ENCODE measurements at places on chromosomes 11 and 22. TPM values are rescaled to one million over a fixed set of nuclear protein-coding genes. Genes with fewer than 3 reads are reported as not detected.

OR4D6 gene
- total RNA-seq, result not detected

EIF3D gene
- 214 TPM for total RNA-seq

ZP1 gene
- total RNA-seq, result not detected

FGF3 gene
- not detected for total RNA-seq

PYGM gene
- 1.8 TPM for total RNA-seq

PTPMT1 gene
- total RNA-seq, result 49.7 TPM

OR2AG1 gene
- not detected for total RNA-seq

KCNA4 gene
- not detected for total RNA-seq

RFPL3 gene
- not detected for total RNA-seq

DNA sequence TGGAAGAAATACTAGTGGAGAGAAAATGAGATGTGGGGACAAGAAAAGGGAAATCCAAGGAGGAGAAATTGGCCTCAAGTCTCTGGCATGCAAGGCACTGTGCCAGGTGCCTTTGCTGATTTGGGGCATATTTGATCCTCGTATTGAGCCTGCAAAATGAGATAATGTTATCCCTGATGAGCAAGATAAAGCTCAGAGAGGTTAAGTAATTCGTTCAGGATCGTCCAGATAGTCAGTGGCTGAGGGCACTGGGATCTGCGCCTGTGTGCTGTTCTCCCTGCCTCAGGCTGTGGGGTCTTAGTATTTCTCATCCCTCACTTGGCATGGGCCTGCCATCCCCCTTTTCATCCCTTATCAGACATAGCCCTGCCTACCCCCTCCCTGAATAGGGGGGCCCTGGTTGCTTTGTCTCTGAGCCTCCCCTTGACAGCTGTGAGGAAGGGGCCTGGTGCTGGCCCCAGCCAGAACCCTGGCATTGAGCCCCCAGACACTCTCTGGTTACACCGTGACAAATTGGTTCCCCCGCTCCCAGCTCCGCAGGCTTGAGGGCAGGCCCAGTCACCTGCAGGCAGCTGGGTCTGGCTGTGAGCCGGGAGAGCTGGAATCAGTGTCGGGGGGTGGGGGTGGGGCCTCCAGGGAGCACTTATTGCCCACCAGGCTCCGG, 85.7 kb downstream of the NECTIN1 start:
- no peak for DNase-seq
- H3K27ac ChIP-seq, result no peak overlapping the region
- H3K4me3 ChIP-seq, result no peak overlapping the region
- H3K27me3 ChIP-seq, result peaks cover 14% of the 10 kb centered on the region
- H3K4me1 ChIP-seq, result no peaks in the 10 kb centered on the region
- H3K36me3 ChIP-seq, result no peaks in the 10 kb centered on the region

GRCh38 chr11:115707180-115707905, 203.1 kb upstream of the CADM1 start:
- DNase-seq, result no peak
- no peaks in the 10 kb centered on the region for H3K36me3 ChIP-seq
- H3K4me1 ChIP-seq, result no peaks in the 10 kb centered on the region
- no peak overlapping the region for H3K4me3 ChIP-seq
- H3K27ac ChIP-seq, result no peak overlapping the region

DNA sequence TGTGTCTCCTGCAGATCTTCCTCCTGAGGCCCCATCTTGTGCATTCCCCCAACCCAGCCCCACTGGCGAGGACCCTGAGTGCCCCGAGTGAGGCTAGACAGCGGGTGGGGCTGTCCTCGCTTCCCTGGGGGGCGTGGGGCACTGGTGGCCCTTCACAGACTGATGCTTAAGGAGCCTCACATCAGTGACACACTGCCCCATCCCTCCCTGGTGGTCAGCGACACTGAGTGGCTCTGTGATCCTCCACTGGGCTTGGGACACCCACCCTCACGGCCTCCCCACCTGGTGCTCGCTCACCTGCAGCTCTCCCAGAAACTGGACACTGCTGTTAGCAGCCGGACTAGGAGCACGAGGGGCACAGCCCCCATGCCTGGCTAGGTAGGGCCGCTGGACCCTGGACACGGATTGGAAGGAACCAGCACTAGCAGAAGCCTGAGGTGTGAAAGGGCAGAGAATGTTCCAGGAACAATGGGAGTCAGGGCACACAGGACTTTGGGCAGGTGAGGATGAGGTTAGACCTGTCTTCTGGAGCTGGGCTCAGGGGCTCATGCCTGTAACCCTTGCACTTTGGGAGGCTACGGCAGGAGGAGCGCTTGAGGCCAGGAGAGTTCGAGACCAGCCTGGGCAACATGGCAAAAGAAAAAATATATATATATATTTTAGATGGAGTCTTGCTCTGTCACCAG, 23.2 kb upstream of the TXNRD2 start:
- peaks cover 73% of the 10 kb centered on the region for H3K36me3 ChIP-seq
- peaks cover 57% of the 10 kb centered on the region for H3K4me1 ChIP-seq
- DNase-seq, result no peak
- H3K27ac ChIP-seq, result no peak overlapping the region

DNA sequence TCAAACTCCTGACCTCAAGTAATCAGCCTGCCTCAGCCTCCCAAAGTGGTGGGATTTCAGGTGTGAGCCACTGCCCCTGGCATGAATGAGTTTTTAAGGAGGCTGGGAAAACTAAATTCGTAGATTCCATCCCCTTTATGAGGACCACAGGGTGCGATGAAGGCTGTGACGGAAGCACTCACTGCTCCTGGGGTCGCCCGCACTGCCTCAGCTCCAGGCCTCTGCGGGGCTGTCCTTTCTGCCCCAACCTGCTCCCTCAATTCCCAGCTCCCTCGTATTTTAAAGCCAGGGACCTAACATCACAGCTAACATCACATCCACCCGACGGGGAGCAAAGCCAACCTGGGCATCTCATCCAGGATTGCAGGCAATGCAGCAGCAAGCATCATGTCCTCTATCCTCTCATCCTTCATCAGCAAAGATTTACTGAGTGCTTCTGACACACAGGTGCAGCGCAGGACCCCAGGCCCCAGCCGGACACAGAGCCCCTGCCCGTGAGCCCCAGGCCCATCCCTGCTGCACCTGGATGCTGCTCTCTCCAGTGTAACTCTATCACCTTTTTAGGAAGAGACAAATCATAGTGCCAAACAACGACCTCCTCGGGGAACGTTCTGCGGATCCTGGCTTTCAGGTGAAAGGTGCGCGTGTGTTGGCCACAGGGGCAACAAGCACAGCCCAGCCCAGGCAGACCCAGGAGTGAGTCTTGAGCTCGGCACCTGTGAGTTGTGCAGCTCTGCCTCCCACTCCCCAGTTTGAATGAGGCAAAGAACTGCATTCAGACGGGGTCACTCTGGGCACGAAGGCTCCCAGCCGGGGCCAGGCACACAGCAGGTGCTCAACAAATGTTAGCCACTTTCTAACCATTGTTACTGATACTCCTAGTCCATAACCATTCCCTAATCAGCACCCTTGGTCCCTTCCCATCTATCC, 134.3 kb downstream of the CRYBB2 start:
- no peak overlapping the region for H3K27ac ChIP-seq
- no peaks in the 10 kb centered on the region for H3K4me1 ChIP-seq
- H3K4me3 ChIP-seq, result no peak overlapping the region

DNA sequence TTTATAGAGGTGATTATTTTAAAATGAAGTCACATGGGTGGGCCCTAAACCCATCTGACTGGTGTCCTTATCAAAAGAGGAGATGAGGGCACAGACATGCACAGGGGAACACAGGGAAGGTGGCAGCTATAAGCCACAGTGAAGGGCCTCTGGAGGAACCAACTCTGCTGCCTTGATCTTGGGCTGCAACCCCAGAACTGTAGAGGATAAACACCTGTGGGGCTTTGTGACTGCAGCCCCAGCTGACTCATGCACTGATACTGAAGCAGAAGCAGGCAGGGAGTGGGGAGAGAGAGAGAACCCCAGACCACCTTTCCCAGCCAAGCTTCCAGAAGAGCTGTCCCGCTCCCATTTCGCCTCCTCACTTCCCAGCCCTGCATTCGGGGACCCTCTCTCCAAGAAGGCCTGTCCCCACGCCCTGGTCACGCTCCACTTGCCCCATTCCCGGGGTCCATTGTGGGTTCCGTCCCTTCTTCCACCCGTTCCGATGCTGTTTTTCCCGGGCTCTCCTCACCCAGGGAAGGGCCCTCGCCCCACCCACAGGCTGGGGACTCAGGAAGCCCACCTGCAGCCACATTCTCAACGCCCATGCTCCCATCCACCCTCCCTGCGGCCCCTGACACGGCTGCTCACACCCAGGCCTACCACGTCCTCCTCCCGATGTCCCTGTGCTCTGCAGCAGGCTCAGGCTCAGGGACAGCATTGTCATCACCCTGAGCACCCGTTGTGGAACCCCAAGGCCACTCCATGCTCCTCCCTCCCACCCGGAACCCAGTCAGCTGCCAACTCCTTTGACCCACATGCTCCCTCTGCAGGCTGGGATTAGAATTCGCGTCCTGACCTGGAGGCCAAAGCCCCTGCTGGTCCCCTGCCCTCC, 90.8 kb upstream of the SHANK2 start:
- peak; percentile 76 for DNase-seq
- H3K27me3 ChIP-seq, result peaks cover 64% of the 10 kb centered on the region
- no peak overlapping the region for H3K27ac ChIP-seq
- H3K36me3 ChIP-seq, result no peaks in the 10 kb centered on the region
- H3K4me1 ChIP-seq, result no peaks in the 10 kb centered on the region

- no peak for DNase-seq
- H3K27me3 ChIP-seq, result no peaks in the 10 kb centered on the region
- no peak overlapping the region for H3K27ac ChIP-seq
- no peaks in the 10 kb centered on the region for H3K36me3 ChIP-seq
Observed at GRCh38 chr11:15944460-15944859, 411.9 kb downstream of the SOX6 start.

DNA sequence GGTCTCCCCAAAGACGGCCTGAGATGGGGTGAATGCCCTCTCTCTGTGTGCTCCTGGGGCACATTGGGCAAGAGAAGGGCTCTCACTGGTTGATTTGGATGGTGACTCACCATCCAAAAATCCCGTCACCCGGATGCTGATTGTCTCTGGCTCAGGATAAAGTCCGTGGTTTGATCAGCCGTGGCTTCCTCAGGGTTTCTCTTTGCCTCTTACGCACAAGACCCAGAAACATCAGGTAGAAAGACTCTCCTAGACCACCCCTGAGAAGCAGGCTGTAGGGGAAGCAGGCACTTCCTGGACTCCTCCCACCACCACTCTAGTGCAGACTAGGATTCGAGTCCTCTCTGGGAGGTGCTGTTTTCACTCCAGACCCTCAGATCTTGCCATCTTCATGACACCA, 176.1 kb upstream of the NCAM1 start:
- H3K4me1 ChIP-seq, result peaks cover 22% of the 10 kb centered on the region
- H3K27me3 ChIP-seq, result no peaks in the 10 kb centered on the region

DNA sequence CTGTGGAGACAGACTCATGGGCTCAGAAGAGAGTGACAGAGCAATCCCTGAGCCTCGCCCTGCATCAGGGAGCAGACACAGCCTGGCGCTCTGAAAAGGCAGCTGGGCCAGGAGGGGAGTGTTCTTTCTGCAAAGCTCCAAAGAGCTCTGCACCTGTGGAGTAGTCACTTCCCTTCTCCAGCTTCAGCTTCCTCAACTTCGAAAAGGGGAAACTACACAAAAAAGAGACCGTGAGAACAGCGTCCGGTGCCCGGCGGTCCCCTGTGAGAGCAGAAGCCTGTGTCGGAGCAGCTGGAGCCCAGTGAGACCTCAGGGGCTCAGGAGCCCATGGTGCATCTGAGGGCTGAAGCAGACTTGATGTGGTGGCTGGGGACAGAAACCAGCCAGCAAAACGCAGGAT, 35.1 kb downstream of the TP53I11 start:
- no peak overlapping the region for H3K4me3 ChIP-seq
- H3K4me1 ChIP-seq, result no peaks in the 10 kb centered on the region
- DNase-seq, result no peak
- no peak overlapping the region for H3K27ac ChIP-seq

GRCh38 chr11:114942207-114942606, 263.9 kb downstream of the NXPE2 start:
- no peak overlapping the region for H3K4me3 ChIP-seq
- H3K27me3 ChIP-seq, result no peaks in the 10 kb centered on the region
- H3K4me1 ChIP-seq, result no peaks in the 10 kb centered on the region
- no peaks in the 10 kb centered on the region for H3K36me3 ChIP-seq

GRCh38 chr11:83764643-83765042, 478.5 kb upstream of the CCDC90B start:
- H3K27me3 ChIP-seq, result peaks cover 15% of the 10 kb centered on the region
- H3K4me1 ChIP-seq, result no peaks in the 10 kb centered on the region
- no peak overlapping the region for H3K4me3 ChIP-seq
- no peak for DNase-seq
- no peaks in the 10 kb centered on the region for H3K36me3 ChIP-seq
- H3K27ac ChIP-seq, result no peak overlapping the region

- H3K27ac ChIP-seq, result no peak overlapping the region
- no peak overlapping the region for H3K4me3 ChIP-seq
- no peaks in the 10 kb centered on the region for H3K36me3 ChIP-seq
Observed at GRCh38 chr22:25555586-25555985, 8.9 kb upstream of the GRK3 start.

DNA sequence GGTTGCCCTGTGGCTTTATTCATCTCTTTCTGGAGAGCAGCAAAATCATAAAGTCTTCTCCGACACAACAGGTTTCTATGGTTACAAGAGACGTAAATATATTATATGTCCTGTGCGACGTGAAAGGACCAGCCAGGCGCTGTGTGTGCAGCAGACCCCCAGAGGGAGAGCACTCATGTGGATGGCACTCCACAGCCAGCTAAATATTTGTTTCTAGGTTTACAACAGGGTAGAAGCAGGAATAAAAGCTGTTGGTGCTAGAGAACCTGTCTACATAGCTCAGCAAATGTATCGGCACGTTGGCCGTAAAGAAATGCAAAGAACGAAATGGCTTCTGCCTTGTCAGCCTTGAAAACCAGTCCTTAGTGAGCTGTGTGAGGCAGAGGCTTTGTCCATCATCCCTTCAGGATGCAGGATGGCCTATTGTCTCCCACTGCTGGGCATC, 133.8 kb upstream of the PITPNB start:
- no peak for DNase-seq
- peaks cover 48% of the 10 kb centered on the region for H3K27me3 ChIP-seq
- H3K4me3 ChIP-seq, result no peak overlapping the region

DNA sequence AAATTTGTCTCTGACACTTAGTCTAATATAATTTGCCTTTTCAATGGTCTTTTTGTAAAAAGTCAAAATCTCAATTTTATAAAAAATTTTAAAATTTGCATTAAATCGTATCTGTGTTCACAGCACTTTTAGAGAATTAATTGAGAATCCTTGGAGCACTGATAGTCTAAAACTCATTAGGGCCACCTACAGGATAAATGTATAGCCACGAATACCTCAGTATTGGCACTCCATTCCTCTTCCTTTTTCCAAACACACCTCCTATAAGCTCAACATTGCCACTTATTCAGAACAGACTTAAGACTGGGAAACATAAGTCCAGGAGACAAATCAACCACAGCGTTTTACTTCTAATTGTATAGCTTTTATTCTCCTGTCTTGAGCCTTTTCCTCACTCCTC, 776.0 kb upstream of the ARHGAP42 start:
- H3K27me3 ChIP-seq, result no peaks in the 10 kb centered on the region
- no peak overlapping the region for H3K4me3 ChIP-seq
- H3K36me3 ChIP-seq, result no peaks in the 10 kb centered on the region
- no peak for DNase-seq
- no peak overlapping the region for H3K27ac ChIP-seq
- H3K4me1 ChIP-seq, result no peaks in the 10 kb centered on the region

Measured in Calu3 (cell line).